ENCODE measurements at places on chromosomes 6 and 20.

DNA sequence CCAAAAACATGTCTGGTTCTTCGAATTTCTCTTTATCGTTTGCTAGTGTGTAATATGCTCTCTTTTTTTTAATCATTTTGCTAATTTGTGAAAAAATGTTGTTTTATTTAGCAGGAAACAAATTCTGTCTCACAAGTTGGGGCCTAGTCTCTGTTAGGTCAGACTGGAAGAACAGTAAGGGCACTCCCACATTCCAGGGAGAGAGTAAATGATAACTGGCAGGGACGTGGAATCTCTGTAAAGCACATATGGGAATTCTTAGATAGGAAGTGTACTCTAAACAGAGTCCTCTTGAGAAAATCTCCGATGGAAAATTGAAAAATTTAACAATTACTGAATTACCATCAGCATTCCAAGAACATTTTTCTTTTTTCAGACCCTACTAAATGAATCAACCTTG lies 16.4 kb upstream of the CCDC28A start:
- DNase-seq: no peak

DNA sequence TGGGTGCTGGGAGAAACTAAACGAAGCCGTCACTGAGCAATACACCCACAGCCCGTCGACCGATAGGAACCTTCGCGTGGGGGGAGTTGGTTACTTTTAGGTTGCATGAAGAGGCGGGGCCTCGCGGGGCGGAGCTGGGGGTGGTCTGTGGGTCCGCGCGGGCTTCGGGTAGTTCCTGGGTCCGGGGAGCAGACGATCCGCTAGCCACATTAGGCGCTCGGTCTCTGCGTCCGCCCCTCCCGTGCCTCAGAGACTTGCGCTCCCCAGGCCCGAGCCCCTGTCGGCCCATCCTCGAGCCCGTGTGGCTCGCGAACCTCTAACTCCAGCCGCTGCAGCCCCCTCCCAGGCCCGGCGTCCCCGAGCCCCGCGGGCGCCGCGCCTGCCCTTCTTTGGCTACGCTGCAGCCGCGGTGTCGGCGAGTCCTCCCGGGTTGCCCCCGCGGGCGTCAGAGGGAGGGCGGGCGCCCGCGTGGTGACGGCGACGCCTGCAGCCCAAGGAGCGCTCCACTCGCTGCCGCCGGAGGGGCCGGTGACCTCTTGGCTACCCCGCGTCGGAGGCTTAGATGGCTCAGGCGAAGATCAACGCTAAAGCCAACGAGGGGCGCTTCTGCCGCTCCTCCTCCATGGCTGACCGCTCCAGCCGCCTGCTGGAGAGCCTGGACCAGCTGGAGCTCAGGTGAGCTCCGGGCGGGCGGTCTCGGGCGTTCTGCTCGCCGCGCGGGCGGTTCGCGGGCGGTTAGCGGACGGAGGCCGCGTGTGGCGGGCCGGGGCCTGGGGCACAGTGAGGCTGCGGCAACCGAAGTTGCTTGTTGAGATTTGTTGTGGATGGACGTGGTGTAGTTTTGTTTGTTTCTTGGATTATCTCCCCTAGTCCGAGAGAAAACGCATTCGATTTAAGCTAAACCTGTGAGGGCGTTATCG lies at the start of gene BAG2:
Gene BAG2 (plus strand): TSS at position 191 of the 920 bp plus-strand sequence. CDS start 372 bp downstream, at position 563.
- peak; percentile 95 for DNase-seq

DNA sequence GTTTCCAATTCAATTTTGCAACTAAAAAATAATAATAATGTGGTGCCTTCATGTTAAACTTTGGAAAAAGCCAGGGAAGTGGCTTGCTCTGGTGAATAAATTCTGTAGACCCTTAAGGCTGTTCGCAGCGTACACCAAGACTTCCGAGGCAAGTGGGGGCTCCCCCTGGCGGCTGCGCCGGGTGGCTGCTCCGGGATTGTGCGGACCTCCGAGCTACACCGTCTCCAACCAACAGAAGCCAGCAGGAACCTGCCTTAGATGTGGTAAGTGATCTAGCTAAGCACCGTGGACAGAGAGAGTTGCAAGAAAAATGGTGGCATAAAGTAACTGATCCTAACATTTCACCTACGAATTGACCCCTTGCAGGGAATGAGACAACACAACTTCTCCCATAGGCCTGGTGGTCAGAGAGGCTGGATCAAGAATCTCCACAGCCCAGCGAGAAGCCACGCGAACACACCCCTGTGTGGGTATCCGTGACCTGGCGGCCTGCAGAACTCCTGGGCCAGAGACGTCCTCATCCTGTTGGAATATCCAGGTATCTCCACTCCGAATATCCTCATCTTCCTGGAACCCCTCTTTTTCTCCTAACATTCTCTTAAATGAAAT lies 69.6 kb downstream of the TBXT start:
- DNase-seq: peak; percentile 83

- DNase-seq: no peak
These were observed 694.4 kb upstream of the CITED2 start for GRCh38 chr6:140068801-140069200.

GRCh38 chr6:149080511-149080910 lies 237.0 kb upstream of the TAB2 start:
- no peak for DNase-seq

- peak; percentile 88 for DNase-seq
These were observed at the start of gene SCRT2 for GRCh38 chr20:675453-676314. SCRT2 (minus strand) TSS chr20:675802; CDS start chr20:675601, 201 bp downstream.

- no peak for DNase-seq
These were observed 376.5 kb downstream of the KHDRBS2 start for GRCh38 chr6:61909486-61909885.

DNA sequence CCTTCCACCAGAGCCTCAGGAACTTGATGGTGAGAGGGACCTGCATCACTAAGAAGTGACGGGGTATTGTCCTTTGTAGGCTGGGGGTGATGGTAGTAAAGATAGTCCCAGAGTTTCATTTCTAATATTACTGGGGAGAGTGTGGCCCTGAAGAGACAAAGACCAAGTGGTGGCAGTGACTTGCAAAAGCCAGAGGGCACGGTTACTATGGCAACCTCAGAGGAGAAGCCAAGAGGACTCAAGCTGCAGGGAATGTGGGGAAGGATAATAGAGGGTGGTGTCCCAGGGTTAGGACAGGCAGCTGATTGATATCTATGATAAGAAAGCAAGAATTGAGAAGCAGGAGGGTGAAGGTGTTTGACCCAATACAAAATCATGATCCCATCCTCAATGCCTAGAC lies 42.5 kb downstream of the HLA-G start:
- no peak for DNase-seq

- no peak for DNase-seq
These were observed 417 bp downstream of the NFATC2 start for GRCh38 chr20:51542033-51542570.

DNA sequence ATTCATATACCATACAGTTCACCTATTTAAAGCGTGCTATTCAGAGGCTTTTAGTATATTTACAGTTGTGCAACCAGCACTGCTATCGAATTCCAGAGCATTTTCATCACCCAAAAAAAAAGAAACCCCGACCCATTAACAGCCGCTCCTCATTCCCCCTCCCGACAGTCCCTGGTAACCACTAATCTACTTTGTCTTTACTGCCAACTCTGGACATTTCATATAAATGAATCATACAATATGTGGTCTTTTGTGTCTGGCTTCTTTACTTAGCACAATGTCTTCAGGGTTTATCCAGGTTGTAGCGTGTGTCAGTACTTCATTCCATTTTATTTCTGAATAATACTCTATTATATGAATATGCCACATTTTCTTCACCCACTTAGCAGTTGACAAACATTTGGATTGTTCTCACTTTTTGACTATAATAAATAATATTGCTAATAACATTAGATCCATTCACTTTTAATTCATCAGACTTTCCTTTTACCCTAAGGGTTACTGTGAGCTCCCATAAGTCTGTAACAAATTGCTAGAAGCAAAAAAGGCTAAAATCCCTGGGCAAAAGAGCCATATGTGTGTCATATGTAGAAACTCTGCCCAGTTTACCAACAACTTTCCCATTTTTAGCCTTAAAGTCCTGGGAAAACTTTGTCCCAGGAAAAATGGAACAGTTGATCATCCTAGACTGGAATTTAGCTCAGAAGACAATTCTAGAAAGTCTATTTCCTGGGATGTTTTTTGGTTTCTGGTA lies 23.2 kb upstream of the ROS1 start:
- no peak for DNase-seq

GRCh38 chr6:75843396-75843795 lies 94.4 kb downstream of the MYO6 start:
- DNase-seq: no peak

GRCh38 chr6:106527117-106527516 lies 102.2 kb downstream of the RTN4IP1 start:
- no peak for DNase-seq

GRCh38 chr20:49658508-49658907 lies 55.2 kb downstream of the B4GALT5 start:
- no peak for DNase-seq

- DNase-seq: peak; percentile 58
These were observed 43.0 kb upstream of the RPS6KA2 start for GRCh38 chr6:166670013-166670412.

DNA sequence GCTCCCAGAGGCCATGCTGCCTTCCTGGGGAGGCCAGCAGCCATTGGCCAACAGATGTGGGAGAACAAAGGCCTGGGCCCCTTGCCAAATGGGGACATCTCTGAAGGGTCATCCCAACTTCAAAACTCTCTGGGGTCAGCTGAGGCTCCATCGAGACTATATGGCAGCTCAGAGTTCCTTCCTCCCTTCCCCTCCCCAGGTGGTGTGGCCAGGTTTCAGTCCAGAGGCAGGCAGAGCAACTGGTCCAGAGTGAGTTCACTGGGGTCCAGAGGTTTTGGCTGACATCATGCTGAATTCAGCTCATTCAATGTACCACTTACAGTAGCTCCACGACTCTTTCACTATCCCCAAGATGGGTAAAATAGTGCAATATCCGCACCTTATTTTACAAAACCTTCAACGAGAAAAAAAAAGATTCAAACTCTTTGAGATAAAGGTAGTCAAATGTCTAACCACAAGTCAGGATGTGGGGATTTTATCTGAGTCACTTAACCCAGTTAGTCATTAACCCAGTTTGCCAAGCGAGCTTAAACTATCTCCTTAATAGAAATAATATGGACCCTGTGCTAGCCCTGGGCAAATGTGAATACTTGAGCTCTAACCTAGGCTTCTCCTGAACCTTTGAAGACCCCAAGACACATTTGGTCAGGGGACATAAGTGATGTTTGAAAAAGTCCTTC lies 108.4 kb upstream of the PLEKHG1 start:
- no peak for DNase-seq

- DNase-seq: no peak
These were observed 303.7 kb downstream of the PTPRT start for GRCh38 chr20:42886046-42886445.

- no peak for DNase-seq
These were observed 198.3 kb downstream of the HTR1B start for GRCh38 chr6:77264970-77265369.

GRCh38 chr6:44122801-44123200 lies 4.5 kb downstream of the MRPL14 start:
- no peak for DNase-seq

DNA sequence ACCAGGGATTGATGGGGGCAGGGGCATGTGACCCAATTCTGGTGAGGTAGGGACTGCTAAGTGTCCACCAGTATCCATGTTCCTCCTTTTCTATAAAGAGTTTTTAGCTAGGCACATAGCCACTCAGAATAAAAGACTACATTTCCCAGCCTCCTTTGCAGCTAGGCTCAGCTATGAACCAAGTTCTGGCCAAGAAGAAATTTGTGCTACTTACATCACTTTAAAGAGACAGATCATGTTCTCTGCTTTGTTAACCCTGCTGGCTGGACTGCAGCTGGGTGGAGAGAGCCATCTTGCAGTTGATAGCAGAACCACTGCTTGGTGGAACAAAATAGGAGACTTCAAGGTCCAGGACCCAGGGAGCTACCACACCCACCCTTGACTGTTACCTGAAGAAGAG lies 5.3 kb upstream of the CCM2L start:
- DNase-seq: no peak

DNA sequence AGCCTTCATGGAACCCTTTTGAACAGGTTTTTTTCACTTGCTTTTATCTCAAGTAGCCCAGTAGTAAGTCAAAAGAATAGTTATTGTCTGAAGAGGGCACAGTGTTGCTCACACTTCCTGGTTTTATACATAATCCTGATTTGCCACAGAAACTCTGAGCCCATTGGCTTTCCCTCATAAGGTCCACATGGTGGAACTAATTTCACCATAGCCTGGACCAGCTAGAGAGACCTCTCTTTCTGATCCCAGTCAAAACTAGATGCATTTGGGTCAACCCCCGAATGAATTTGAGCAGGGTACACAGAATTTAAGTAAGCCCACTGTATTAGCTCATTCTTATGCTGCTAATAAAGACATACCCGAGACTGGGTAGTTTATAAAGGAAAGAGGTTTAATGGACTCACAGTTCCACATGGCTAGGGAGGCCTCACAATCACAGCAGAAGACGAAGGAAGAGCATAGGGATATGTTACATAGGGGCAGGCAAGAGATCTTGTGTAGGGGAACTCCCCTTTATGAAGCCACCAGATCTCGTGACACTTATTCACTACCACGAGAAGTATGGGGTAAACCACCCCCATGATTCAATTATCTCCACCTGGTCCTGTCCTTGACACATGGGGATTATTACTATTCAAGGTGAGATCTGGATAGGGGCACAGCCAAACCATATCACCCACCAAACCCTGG lies 6.2 kb downstream of the RWDD2A start:
- DNase-seq: no peak

GRCh38 chr20:8549192-8549591 lies 417.1 kb downstream of the PLCB1 start:
- no peak for DNase-seq

GRCh38 chr6:157282284-157282683 lies 41.0 kb downstream of the TMEM242 start:
- DNase-seq: no peak

GRCh38 chr6:41716516-41717391 lies 18.7 kb downstream of the TFEB start:
- DNase-seq: no peak

GRCh38 chr6:99711302-99711701 lies 104.7 kb downstream of the PRDM13 start:
- DNase-seq: no peak

- DNase-seq: no peak
These were observed 16.2 kb downstream of the RAB44 start for GRCh38 chr6:36713846-36714245.

GRCh38 chr6:163579880-163580295 lies 165.4 kb downstream of the QKI start:
- no peak for DNase-seq

GRCh38 chr6:166939345-166939744 lies 17.0 kb downstream of the RNASET2 start:
- no peak for DNase-seq

DNA sequence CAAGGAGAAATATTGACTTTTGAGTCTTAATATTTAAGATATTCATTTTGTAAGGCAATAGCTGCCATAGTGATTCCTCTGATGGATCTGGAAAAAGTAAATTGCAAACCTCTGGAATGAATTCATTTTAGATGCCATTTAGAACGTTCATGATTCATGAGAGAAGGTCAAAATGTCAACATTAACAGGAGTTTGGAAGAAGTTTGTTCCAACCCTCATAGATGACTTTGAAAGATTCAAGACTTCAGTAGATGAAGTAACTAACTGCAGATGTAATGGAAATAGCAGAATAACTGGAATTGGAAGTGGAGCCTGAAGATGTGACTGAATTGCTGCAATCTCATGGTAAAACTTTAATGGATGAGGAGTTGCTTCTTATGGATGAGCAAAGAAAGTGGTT lies 100.9 kb upstream of the CCN2 start:
- DNase-seq: no peak

GRCh38 chr20:61307686-61308476 lies 55.8 kb downstream of the CDH4 start:
- no peak for DNase-seq
